ENCODE measurements at places on chromosomes 16 and 17. TPM values are rescaled to one million over a fixed set of nuclear protein-coding genes. Genes with fewer than 3 reads are reported as not detected.

The CD19 gene
- total RNA-seq = 0.21 TPM

The PCGF2 gene
- total RNA-seq = 86.1 TPM

The KCNH4 gene
- 0.47 TPM for total RNA-seq

The FBXW10B gene
- not detected for total RNA-seq

The C17orf107 gene
- total RNA-seq = 0.38 TPM

The TP53TG3B gene
- total RNA-seq = not detected

The THOC6 gene
- 78.5 TPM for total RNA-seq

The NACA2 gene
- not detected for total RNA-seq

The GAST gene
- total RNA-seq = not detected

Data from H1 (cell line).